ENCODE measurements at places on chromosomes 5 and 9.

- DNase-seq, result no peak
Observed at GRCh38 chr5:82072138-82072537, 100.3 kb downstream of the ATG10 start.

- DNase-seq, result no peak
Observed at GRCh38 chr9:100186356-100186755, 87.3 kb downstream of the INVS start.

GRCh38 chr9:73042155-73042554 is 89.3 kb upstream of the ALDH1A1 start:
- DNase-seq, result peak; percentile 19

DNA sequence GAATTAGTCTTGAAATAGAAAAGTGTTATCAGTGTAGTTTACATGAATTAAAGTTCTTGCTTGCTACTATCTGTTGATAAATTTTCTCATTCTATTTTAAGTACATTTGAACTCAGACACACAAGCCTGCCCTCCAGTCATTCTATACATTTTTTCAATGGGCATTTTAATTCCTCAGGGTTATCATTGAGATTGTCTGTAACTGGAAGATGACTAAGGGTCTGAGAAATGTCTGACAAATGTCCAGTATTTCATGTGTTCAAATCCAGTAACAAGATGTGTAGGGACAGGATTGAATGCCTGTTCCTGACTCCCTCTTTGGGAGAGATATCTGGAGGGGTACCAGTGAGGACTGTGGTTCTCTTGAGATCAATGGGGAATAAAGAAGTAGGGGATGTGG is 223.9 kb upstream of the ADAMTSL1 start:
- no peak for DNase-seq

- DNase-seq, result no peak
Observed at GRCh38 chr5:123088031-123088805, 823 bp upstream of the PRDM6 start.

DNA sequence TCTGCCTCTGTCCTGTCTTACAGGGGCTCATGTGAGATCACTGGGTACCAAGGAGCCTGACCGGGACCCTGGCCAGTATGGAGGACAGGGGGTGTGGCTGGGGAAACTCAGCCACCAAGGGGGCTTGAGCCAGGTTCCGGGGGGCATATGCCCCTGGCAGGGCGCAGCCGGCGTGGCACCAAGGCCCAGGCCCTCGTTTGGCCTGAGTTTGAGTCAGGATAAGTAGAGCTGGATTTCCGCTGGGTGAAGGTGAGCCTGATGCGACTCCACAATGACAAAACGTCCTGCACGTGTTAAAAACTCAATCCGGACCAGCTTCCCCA is 616 bp upstream of the TSPAN17 start:
- no peak for DNase-seq

DNA sequence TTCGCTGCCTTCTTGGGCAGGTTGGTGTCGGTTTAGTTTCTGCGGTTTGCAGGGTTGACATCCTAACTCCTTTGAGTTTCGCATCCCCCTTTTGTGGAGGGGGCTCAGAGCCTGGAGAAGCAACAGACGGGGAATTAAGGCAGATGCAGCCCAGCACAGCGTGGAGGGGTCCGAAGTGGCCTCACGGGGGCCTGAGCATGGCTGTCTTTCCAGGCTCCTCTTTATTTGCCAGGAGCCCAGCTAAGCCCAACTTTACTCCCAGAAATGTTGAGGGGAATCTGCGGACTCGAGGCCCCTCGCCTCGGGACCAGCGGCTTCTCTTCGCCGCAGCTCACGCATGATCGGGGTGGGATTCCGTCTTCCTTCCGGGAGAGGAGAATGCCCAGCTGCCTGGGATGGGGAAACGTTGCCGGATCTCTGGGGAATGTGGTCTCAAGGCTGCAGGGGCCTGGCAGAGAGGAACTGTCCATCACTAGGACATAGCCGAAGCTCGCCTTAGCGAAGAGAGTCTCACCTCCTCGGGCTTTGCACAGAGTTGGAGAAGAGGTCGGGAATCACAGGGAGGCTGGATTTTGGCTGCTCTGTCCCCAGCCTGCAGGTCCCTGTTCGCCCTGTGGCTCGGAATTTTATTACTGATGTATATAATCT is 1.3 kb downstream of the RAI14 start:
- DNase-seq, result no peak

GRCh38 chr5:65041296-65042158 is 272.8 kb downstream of the CWC27 start:
- no peak for DNase-seq

- no peak for DNase-seq
Observed at GRCh38 chr5:160312960-160313727, 780 bp upstream of the CCNJL start.

DNA sequence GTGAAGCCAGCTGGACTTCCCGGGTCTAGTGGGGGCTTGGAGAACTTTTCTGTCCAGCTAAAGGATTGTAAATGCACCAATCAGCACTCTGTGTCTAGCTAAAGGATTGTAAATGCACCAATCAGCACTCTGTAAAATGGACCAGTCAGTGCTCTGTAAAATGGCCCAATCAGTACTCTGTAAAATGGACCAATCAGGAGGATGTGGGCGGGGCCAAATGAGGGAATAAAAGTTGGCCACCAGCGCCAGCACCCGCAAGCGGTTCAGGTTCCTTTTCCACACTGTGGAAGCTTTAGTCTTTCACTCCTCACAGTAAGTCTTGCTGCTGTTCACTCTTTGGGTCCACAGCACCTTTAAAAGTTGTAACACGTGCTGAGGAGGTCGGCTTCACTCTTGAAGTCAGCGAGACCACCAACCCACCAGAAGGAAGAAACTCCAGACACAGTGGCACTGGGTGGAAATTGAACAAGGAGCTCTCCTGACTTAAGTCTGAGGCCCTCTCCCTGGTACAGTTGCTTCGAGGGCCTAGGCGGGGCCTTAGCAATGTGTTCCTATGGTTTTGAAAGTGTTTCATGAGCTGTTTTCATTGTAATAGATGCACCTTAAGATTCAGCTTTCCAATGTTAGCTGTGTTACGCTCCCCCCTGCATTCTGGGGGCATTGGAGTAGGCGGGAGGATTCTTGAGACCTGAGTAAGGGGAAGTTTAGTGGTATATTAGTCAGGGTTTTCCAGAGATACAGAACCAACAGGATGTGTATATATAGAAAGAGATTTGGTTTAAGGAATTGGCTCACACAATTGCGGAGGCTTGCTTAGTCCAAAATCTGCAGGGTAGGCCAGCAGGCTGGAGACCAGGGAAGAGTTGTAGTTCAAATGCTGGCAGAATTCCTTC is 21.5 kb upstream of the MYO10 start:
- peak; percentile 79 for DNase-seq

- DNase-seq, result no peak
Observed at GRCh38 chr9:96150324-96151227, 151.4 kb downstream of the HSD17B3 start.
